Natural killer cell treated with Interleukin-12 subunit alpha and Interleukin-12 subunit beta and Interleukin-15 and Interleukin-18, amount 100 ng/mL, for 72 hours (primary cell): ENCODE measurements at places on chromosomes 2 and 18.

- H3K4me3 ChIP-seq = no peak overlapping the region
- no peaks in the 10 kb centered on the region for H3K4me1 ChIP-seq
- H3K36me3 ChIP-seq = peaks cover under 1% of the 10 kb centered on the region
- no peak for DNase-seq
Observed at GRCh38 chr2:148292431-148292830, 271.5 kb downstream of the MBD5 start.

DNA sequence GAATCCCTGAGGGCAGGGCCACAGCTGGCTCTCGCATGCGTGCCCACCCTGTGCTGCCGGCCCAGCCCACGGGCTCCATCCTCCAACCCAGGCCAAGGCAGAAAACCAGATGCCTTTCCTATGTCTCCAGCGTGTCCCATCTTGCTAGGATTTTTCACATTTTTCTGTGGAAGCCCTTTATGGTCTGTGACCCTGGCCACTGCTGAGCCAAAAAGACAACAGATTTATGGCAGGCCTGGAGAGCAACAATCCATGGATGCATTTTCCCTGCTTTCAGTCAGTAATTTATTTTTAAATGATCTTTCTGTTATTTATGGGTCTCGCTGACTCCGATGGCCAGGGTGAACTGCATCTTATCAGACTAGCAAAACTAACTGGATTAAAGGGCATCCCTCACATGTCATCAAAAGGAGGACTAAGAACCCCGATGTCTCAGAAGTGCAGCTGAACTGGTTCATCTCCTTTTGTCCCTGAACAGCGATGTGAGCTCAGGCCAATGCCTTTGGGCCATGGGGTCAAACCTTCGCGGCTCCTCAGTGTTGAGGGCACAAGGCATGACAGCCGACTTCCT is 346.0 kb downstream of the CYRIA start:
- DNase-seq = no peak
- peaks cover 4% of the 10 kb centered on the region for H3K4me1 ChIP-seq
- H3K27me3 ChIP-seq = peaks cover 3% of the 10 kb centered on the region
- no peak overlapping the region for H3K27ac ChIP-seq
- H3K4me3 ChIP-seq = no peak overlapping the region
- no peaks in the 10 kb centered on the region for H3K36me3 ChIP-seq

DNA sequence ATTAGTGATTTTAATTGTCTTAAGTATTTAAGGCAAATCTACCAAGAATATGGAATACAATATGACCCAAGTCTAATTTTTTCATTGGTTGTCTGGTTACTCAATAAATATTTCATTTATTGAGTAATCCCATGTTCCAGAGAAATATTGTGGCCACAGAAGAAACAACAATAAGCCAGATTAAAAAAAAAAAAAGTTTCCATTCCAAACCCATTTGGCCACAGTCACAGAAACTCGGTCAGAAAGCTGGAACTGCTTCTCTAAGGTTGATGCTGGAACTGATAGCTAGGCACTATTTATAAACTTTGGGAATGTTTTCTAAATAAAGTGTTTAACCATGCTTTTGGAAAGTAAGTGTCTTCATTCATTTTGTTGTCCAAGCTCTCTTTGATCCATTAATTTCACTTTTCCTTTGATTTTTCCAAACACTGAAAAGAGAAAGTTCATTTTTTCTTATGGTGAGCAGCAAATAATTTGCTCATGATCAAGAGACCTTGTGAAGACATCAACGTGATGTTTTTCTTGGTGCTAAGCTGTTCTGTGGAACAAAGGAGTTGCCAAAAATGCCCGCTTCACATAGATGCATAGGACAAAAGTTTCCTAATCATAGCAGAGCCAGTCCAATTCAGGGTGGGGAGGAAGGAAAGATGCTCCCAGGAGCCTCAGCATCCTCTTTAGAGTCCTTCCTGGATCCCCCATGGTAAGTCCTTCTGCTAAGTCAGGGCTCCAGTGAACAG is 72.1 kb upstream of the CCBE1 start:
- no peak overlapping the region for H3K4me3 ChIP-seq
- no peak for DNase-seq
- H3K4me1 ChIP-seq = no peaks in the 10 kb centered on the region
- H3K27ac ChIP-seq = no peak overlapping the region
- H3K36me3 ChIP-seq = no peaks in the 10 kb centered on the region
- peaks cover 3% of the 10 kb centered on the region for H3K27me3 ChIP-seq

GRCh38 chr2:208638059-208638458 is 231.5 kb downstream of the PTH2R start:
- no peaks in the 10 kb centered on the region for H3K27me3 ChIP-seq
- DNase-seq = no peak
- no peaks in the 10 kb centered on the region for H3K36me3 ChIP-seq
- H3K4me1 ChIP-seq = no peaks in the 10 kb centered on the region
- no peak overlapping the region for H3K27ac ChIP-seq

DNA sequence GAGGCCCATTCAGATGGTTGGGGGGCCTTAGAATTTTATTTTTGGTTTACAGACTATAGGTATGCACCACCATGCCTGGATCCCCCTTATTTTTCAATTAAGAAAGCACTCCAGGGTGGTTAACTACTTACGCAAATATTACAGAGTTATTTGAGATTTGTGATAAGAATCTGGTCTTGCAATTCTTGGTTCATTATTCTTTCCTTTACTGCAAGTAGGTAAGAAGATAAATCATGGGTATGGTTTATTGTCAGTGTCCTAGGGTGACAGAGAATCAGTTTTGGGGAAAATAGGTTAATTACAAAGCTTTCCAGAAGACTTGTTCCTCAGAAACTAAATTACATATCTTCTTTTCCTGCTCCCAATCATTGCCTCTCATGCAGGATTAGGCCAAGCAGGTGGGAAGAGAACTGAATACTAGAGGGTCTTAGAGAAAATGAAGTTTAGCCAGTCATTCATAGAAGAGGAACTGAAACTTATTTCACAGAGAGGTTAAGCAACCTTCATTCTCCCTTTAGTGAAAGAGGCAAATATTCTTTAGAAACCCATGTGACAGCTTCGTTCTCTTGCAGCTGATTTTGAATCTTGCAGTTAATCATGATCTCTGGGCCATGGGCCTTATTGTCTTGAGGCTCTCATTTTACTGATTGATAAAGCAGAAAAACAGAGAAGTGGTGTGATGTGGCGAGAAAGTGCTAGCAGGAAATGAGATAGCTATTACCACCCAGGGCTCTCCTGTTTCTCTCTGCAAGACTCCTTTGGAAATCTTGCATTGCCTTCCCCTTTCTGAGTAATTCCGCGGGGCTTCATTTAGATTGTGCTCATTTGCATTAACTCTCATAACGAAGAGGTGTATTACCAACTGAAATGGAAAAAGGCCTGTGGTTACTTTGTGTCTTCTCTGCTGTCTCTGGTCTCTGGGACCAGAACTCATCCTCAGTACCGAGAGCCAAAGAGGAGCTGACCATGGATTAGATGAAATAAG is 44.8 kb upstream of the ARHGAP25 start:
- peak overlapping the region; percentile 65 for H3K4me3 ChIP-seq
- DNase-seq = no peak
- H3K27ac ChIP-seq = peak overlapping the region; percentile 71
- peaks cover 15% of the 10 kb centered on the region for H3K4me1 ChIP-seq

DNA sequence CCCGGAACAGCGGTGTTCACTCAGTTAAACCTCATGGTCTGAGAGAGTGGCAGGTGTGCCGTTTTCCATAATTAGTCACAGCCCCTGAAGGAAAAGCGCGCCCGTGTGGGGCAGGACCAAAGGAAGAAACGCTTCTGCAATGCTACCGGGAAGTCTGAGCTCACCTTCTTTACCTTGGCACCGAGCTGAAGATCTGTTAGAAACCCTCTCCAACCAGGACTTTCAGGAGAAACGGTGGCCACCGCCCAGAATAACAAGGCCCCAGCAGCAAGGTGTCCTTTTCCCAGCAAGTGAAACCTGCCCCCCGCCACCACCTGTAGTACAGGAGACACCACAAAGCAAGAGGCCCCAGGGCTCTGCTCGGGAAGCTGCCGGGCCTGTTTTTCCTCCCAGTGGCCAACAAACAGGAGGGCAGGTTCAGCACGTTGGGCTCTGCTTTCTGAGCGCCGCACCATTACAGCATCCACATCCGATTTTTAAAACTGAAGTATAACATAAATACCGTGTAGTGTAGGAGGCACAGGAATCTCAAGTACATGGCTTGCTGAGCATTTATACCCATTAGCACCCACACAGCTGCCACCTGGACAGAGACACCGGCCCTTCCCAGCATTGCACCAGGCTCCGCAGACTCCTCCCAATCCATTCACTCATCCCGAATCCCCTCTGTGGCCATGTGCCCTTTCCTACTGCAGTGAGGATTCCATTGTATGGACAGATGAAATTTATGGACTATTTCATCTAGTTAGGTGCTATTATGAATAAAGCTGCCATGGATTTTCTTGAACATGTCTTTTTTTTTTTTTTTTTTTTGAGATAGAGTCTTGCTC is 121.8 kb upstream of the RIOK3 start:
- peaks cover 7% of the 10 kb centered on the region for H3K36me3 ChIP-seq
- no peak overlapping the region for H3K4me3 ChIP-seq
- H3K4me1 ChIP-seq = no peaks in the 10 kb centered on the region
- no peak overlapping the region for H3K27ac ChIP-seq
- H3K27me3 ChIP-seq = no peaks in the 10 kb centered on the region
- DNase-seq = no peak

DNA sequence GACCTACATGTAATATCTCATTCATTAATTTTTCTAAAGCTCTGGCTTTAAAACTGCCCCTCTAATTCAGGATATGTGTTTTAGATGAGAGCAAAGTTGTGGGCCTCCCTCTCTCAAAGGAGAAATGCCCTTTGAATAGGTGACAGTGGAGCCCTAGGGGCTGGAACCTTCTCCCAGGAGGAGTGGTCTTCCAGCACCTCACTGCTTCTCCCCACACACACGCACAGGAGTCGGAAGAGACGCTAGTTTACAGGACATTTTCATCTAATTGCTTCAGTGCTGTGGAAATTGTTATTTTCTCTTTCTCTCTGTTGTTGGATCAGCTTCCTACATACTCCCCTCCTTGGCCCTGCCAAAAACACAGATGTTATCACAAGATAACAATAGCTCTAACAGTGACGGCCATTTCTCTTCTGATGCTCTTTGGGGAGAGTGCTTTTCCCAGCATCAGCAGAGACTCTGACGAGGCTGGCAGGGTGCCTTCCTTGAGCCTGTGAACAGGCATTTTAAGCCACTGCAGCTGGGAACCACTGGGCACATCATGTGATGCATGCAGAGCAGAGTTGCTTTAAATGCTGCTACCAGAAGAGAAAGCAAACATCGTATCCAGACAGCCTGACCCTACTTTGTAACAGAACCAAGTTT is 209.4 kb upstream of the SP5 start:
- H3K4me1 ChIP-seq = peaks cover 10% of the 10 kb centered on the region
- H3K4me3 ChIP-seq = no peak overlapping the region
- DNase-seq = no peak
- no peak overlapping the region for H3K27ac ChIP-seq

GRCh38 chr18:77528872-77529271 is 279.2 kb downstream of the GALR1 start:
- H3K4me3 ChIP-seq = no peak overlapping the region
- no peaks in the 10 kb centered on the region for H3K36me3 ChIP-seq
- peaks cover 11% of the 10 kb centered on the region for H3K27me3 ChIP-seq
- no peaks in the 10 kb centered on the region for H3K4me1 ChIP-seq

DNA sequence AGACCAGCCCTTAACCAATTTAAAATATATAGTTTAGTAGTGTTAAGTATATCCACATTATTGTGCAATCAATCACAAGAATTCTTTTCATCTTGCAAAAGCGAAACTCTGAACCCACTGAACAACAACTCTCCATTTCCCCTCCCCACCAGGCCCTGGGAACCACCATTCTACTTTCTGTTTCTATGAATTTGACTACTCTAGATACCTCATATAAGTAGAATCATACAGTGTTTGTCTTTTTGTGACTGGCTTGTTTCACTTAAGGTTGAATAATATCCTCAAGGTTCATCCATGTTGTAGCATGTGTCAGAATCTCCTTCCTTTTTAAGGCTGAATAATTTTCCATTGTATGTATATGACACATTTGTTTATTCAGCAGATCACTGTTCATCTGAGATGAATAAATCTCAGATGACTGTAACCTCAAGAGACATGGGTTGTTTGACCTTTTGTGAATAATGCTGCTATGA is 8.1 kb upstream of the SOS1 start:
- H3K4me3 ChIP-seq = peak overlapping the region; percentile 78
- peak overlapping the region; percentile 86 for H3K27ac ChIP-seq
- DNase-seq = peak; percentile 86
- H3K4me1 ChIP-seq = peaks cover 37% of the 10 kb centered on the region
- H3K27me3 ChIP-seq = no peaks in the 10 kb centered on the region

DNA sequence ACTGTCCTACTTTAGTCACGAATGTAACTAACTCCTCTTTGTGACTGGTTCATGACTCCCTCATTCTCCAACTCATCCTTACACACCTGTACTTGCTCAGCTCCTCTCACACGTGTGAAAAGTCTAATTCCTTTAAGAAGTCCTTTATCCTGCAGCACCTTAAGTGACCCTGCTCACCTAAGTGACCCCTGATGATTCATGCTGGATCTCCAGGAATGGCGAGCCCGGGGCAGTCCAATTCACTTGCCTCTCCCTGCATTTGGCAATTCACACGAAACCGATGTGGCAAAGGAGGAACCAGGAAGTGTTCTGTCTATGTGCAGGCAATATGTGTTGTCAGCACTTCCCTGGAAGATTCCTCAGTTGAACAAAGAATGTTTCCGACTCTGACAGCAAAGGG is 189.8 kb upstream of the NABP1 start:
- no peak for DNase-seq
- no peak overlapping the region for H3K27ac ChIP-seq
- H3K27me3 ChIP-seq = peaks cover 20% of the 10 kb centered on the region
- H3K4me3 ChIP-seq = no peak overlapping the region

DNA sequence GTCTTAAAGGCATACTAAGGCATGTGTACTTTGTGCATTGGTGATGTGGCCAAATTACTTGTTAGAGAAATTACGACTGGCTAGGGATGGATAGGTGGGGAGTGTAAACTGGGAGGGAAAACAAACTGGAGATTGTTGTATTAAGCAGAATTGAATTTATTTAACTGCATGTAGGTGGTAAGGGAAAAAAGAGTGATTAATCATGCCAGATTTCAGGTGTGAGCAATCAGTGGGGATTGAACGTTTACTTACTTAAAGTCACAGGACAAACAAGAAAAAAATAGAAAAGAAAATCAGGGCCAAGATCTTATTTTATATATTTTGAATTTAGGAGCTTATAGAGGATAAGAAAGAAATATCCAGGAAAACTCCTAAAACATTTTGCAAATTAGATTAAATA is 88.6 kb downstream of the GULP1 start:
- H3K4me3 ChIP-seq = no peak overlapping the region
- H3K36me3 ChIP-seq = no peaks in the 10 kb centered on the region
- H3K27ac ChIP-seq = no peak overlapping the region
- H3K4me1 ChIP-seq = no peaks in the 10 kb centered on the region

GRCh38 chr2:18630541-18630940 is 41.2 kb upstream of the NT5C1B start:
- peaks cover 30% of the 10 kb centered on the region for H3K36me3 ChIP-seq
- H3K4me1 ChIP-seq = no peaks in the 10 kb centered on the region
- no peak overlapping the region for H3K27ac ChIP-seq
- H3K4me3 ChIP-seq = no peak overlapping the region
- no peaks in the 10 kb centered on the region for H3K27me3 ChIP-seq
- no peak for DNase-seq
